ENCODE measurements at places on chromosomes 5 and 9.

DNA sequence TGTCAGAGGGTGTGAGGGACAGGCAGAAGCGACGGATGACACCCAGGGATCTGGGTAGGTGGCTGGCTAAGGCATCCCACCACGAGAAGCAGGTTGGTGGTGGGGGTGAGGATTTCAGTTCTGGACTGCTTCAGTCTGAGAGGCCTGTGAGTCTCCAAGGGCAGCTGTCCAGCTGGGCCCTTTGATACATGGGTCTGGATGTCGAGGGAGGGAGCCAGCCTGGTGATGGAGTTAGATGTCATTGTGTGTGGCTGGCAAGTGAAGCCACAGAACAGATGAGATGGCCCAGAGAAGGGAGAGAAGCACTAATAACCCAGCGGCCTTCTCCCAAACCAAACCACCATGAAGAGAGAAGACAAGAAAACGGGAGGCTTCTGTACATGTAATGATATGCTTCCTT, 11.1 kb downstream of the MED27 start:
- no peak for DNase-seq

DNA sequence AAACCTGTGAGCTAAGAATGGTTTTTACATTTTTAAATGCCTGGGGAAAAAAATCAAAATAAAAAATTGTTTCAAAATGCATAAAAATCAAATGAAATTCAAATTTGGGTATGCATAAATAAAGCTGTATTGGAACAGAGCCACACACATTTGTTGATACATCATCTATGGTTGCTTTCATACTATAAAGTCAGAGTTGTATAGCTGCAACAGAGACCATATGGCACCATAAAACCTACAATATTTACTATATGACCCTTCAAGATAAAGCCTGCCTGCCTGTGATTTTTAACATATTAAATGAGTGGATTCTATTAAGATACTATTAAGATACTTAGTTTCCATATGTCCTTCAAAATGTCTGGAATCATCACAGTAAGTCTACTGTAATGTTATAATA, 40.0 kb downstream of the AUH start:
- no peak for DNase-seq

DNA sequence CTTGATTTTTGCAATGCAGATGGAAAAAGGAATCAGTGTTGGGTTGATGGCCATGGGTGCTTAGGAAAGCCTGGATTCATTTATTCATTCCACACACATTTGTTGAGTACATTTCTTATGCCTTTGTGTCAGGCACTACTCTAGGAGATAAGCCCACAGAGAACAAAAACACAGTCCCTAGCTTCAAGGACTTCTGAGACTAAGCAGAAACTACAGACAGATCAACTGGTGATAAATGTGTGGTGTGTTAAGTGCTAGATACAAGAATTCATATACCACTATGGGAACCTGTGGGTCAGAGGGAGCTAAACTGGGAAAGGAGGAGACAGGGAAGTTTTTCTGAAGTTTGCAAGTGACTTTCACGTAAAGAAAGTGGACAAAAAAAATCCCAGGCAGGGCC, 119.9 kb downstream of the CEMIP2 start:
- no peak for DNase-seq

DNA sequence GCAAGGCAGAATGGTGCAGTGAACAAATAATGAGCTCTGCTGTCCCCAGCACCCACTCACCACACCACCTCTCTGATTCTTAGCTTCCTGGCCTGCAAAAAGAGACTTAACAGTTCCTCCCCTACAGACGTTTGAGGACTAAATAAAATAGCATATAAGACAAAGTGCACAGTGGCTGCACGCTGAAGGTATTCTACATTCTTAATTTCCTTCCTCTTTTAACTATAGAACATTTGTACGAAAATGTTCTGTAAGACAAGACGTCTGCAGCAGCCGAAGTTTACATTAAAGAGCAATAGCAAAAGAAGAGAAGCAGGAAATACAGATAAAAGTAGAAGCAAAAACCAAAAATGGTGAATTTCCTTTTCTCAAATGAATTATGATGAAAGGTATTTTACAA, 15.7 kb downstream of the FBN2 start:
- DNase-seq = no peak

- DNase-seq = no peak
Measured at GRCh38 chr5:14004598-14005394, 60.3 kb upstream of the DNAH5 start.

- no peak for DNase-seq
Measured at GRCh38 chr5:144247131-144247530, 76.5 kb downstream of the KCTD16 start.

GRCh38 chr9:6014670-6015270, 654 bp downstream of the RANBP6 start:
- no peak for DNase-seq

- no peak for DNase-seq
Measured at GRCh38 chr9:19405771-19406170, 3.0 kb upstream of the ACER2 start.

DNA sequence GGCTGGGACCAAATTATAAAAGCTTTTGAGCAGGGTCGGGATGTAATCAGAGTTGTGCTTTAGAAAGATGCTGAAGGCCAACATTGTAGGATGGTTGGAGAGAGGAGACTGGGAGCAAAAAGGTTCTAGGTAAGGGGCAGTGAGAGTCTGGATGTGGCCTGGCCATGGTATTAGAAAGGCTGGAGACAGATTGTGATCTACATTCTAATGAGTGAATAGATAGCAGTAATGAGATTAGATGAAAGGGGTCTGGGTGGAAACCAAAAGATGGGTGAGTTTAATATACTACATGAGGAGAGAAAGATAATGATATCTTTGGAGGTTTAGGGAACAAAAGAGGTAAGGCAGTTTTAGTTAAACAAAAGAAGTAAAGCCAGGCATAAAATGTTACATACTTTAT, 88.8 kb upstream of the SH3GL2 start:
- no peak for DNase-seq

- no peak for DNase-seq
Measured at GRCh38 chr5:82925061-82925411, 152.2 kb downstream of the TMEM167A start.

DNA sequence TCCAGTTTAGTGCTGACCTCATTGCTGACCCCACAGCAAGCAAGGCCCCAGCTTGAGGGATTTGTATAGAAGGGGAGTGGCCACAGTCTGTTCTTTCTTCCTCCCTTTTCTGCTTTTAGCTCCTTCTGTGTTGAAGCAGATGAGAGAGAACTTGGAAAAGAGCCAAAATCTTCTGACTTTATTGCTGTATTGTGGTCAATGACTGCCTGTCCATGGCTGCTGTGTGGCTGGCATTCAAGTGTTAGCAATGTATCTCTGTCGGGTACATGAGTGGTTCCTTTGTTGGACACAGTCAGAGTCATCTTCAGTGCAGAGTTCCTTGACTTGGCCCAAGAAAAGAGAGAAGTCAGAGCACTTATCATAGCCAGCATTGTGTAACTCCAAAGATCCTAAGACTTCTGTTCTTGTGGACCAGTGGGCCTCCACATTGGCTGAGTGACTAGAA, 154.1 kb downstream of the LRRC70 start:
- DNase-seq = no peak

GRCh38 chr5:121968910-121969607, 7.3 kb downstream of the SRFBP1 start:
- no peak for DNase-seq

- DNase-seq = no peak
Measured at GRCh38 chr5:124524552-124525232, 221.7 kb downstream of the ZNF608 start.

DNA sequence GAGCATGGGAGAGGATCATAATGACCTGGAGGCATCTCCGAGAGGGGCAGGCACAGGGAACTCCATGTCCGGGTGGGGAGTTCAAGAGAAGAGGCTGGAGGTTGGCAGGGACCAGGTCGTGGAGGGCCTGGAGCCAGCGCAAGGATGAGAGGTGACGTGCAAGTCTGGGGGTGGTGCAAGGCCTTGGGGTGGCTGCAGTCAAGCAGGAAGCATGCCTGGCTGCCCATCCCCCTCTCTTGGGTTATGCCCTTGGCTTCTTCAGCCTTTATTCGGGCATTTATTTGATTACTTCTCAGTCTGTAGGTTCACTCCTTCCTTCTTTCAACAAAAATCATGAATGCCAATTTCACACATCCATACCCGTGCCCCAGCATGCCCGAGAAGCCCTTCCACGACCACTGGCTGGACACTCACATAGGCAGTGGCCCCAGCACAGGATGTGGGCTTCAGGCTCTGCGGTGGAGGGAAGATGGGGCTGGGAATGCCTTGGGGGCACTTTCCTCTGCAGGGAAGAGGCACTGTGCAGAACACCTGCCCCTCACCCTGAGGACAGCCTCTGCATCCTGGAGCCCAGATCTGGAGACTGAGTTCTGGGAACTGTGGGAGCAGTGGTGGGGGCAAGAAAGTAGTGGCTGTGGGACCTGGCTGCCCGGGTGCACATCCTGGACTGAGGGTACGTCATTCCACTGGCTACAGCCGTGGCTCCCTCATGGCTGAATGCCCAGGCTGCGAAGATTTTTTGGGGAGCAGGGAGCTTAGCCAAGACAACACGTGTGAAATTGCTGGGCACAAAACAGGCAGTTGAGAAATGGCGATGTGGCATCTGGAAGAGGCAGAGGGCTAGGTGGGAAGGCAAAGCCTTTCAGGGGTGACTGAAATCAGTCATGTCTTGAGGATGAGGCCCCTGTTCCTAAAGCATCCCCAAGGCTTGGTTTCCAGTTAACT, 38.6 kb downstream of the CRB2 start:
- no peak for DNase-seq

DNA sequence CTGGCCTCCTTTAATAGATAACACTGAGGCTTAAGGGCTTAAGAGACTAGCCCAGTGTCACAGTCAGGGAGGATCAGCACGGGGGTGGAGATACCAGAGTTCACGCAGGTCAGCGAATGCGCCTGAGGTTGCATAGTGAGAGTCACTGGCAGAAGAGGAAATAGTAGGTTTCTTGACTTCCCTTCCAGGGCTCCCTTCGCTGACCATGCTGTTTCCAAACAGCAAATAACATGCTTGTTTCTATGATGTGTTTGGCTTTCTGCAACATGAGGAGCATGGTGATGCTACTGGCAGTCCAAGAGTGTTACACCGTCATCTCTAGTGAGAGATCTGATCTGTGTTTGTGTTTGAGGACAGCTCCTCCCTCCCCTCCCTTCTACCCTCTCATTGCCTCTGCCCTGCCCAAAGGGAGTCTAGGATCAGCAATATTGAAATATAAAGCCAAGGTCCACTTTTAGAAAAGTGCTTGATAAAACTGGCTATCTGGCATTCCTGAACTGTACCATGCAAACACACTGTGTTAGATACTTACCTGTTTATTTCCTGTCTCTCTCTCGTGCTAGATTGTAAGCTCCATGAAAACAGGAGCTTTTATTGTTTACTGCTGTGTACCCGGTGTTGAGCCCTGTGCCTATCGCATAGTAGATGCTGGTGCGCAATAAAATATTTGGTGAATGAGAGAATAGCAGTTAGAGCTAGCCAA, 12.3 kb downstream of the TLE4 start:
- DNase-seq = no peak

- no peak for DNase-seq
Measured at GRCh38 chr5:148255456-148255855, 13.1 kb upstream of the SPINK13 start.

- DNase-seq = no peak
Measured at GRCh38 chr5:107310181-107310580, 360.6 kb downstream of the EFNA5 start.

- no peak for DNase-seq
Measured at GRCh38 chr9:13992138-13993088, 321.5 kb downstream of the NFIB start.

DNA sequence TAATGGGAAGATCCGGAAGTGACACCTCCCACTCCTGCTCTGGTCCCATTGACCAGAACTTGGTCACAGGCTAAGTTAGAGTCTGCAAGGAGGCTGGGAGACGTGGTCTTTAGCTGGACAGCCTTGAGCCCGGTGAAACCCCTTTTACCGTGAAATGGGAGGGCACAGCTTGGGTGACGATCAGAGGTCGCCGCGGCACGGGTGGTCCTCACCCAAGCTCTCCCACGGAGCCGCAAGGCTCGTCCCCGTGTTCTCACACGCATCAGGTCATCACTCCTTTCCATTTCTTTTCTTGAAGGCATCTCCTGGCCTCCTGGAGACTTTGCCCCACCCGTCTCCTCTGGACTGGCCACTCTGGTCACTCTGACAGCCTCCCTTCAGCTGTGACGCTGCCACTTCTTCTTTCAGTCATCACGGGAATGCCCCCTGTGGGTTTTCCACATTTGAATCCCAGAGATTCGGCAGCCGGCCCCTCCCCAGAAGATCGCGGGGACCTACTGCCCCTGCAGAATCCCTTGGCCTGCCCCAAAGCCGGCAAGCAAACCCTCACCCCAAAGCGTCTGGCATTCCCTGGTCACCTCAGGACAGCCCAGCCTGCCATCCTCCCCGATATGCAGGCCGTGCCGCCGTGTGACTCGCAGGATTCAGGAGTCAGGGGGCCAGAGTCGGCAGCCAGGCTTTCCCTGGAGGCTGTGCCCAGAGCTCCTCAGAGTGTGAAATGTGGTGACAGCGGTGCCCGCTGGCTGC, 18.9 kb upstream of the EGFL7 start:
- DNase-seq = no peak

DNA sequence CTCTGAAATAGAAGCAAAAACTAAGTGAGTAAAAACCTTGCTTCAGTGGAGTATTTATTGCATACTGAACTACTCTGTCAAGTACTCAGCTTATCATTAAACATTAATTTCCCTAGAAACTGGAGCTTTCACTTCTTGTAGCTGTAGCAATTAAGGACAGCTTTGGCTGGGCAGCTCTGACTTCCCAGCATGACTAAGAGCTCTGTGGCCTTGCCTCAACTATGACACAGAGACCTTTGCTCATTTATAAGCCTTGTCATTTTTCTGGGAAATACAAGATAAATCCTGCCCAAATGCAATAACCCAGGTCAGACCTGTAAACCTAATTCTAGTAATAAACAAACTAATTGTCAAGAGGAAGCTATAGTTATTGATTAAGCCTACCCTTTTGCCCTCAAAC, 65.4 kb upstream of the STK32A start:
- no peak for DNase-seq

- DNase-seq = no peak
Measured at GRCh38 chr9:82128011-82128696, 139.6 kb downstream of the SPATA31D1 start.

DNA sequence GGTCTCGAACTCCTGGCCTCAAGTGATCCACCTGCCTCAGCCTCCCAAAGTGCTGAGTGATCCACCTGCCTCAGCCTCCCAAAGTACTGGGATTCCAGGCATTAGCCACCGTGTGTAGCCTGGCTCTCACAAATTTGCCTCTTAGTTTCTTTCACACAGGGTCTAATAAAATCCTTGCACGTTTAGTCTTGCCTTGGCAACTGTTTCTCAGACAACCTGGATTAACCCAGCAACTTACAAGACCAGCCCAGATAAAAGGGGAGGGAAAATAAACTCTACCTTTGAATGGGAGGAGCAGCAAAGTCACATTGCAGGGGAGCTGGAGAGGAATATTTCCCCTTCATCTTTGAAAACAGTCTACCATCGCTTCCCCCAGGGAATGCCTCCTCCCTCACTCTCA, 29.3 kb upstream of the GNA14 start:
- DNase-seq = no peak

- DNase-seq = no peak
Measured at GRCh38 chr5:122458278-122458872, 146.3 kb downstream of the SNCAIP start.

- no peak for DNase-seq
Measured at GRCh38 chr5:149683964-149684363, 46.1 kb upstream of the PPARGC1B start.

- DNase-seq = no peak
Measured at GRCh38 chr5:130102375-130102774, 198.1 kb downstream of the CHSY3 start.

GRCh38 chr5:139637438-139638089, 10.6 kb upstream of the CXXC5 start:
- DNase-seq = no peak

- no peak for DNase-seq
Measured at GRCh38 chr9:27665136-27665535, 91.9 kb upstream of the C9orf72 start.

Data from stimulated activated CD4-positive, alpha-beta T cell treated with anti-CD3 and anti-CD28 coated beads, Interleukin-2, amount 100 ng/mL, for 48 hours (primary cell).